ENCODE measurements at places on chromosomes 5 and 9.

GRCh38 chr9:124621371-124622328, 114.5 kb upstream of the NR5A1 start:
- no peak for DNase-seq

DNA sequence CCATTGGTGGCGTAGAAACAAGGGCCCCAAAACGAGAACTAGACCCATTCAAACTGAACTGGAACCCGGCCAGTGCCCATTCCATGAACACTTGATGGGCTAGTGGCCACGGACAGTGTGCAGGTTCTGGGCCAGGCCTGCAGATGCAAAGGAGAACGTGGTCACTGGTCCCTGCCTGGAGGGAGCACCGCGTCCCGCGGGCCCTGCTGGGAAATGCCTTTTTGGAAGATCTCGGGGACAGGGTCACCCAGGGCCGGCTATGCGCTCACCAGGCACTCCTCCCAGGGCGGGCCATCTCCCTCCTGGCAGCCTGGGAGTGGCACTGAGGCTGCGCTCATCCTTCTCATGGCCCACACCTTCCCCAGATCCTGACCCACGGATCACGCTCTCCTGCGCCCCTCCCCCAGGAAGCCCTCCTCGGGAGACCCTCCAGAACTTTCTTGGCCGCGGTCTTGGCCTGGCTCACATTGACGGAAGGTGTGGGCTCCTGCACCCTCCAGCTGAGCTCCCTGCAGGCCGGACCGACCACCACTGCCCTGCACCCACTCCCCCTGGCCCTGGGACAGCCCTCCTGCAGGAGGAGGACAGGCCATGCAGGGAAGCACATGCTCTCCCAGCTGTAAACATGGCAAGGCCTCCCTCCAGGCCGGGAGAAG, 2.8 kb upstream of the DIPK1B start:
- DNase-seq: no peak

DNA sequence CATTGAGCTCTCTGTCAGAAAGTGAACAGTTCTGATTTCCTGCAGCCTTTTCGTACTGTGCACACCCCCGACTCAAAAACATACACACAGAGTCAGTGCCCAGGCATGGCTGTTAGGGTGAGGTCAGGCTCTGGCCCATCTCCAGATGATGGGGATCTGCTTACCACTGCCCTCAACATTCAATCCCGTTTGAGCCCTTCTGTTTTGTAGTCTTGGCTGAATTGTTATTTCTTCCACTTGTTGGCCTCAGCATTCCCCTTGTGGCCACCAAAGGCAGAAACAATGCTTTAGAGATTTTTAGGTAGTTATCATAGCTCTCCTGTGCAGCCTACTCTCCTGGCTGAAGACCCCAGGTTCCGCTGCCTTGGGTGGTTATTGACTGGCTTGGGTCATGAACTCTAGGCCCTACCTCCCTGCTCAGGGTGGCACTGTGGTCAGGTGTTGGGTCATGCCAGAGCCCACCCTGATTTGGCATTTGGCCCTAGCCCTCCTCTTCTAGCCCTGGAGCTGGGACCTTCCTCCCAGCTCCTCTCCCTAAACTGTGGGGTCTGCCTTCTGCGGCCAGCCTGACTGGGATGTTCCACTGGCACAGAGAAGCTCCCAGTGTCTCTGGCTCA, 7.8 kb upstream of the MYOZ3 start:
- no peak for DNase-seq

- DNase-seq: no peak
Observed at GRCh38 chr5:3828761-3829160, 233.1 kb downstream of the IRX1 start.

- no peak for DNase-seq
Observed at GRCh38 chr9:122125509-122126330, 32.6 kb upstream of the TTLL11 start.

DNA sequence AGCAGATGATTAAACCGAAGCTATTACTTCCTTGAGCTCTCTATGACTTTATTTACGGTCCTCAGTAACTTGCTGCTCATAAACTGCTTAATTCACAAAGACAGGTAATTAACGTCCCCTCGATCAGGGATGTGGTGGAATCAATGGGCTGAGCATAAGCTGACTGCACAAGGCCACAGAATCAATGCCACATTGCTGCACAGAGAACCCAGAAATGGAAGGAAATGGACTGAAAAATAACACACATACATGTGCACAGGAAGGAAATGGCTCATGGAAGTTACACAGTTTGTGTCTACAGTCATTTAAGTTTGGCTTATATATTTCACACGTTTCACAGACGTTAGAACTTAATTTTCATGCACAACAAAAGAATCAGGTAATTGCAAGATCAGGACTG, 118.3 kb upstream of the KLF9 start:
- no peak for DNase-seq

DNA sequence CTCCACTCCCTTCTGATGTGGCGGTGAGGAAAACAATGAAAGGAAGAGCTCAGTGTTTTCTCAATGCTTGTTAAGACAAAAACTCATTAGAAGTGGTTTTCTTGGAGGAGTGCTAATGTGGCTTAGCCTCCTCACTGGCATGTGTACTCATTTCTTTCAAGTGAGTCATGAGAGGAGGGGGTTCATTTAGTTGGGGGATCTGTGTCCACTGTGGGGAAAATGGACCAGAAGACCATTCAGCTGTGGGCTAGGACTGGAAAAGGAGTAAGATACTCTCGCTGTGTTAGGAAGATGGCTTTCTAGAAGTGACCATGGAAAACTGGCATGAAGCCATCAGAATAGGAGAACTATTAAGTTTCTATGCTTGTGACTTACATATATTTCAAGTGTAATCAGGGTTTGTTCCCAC, 23.5 kb downstream of the KLF9 start:
- no peak for DNase-seq

- no peak for DNase-seq
Observed at GRCh38 chr5:171707442-171707792, 78.2 kb upstream of the SMIM23 start.

GRCh38 chr5:16465544-16466432, at the start of gene ZNF622:
Gene ZNF622 (minus strand): TSS chr5:16465800. CDS start chr5:16465665, 135 bp downstream.
- peak; percentile 95 for DNase-seq

DNA sequence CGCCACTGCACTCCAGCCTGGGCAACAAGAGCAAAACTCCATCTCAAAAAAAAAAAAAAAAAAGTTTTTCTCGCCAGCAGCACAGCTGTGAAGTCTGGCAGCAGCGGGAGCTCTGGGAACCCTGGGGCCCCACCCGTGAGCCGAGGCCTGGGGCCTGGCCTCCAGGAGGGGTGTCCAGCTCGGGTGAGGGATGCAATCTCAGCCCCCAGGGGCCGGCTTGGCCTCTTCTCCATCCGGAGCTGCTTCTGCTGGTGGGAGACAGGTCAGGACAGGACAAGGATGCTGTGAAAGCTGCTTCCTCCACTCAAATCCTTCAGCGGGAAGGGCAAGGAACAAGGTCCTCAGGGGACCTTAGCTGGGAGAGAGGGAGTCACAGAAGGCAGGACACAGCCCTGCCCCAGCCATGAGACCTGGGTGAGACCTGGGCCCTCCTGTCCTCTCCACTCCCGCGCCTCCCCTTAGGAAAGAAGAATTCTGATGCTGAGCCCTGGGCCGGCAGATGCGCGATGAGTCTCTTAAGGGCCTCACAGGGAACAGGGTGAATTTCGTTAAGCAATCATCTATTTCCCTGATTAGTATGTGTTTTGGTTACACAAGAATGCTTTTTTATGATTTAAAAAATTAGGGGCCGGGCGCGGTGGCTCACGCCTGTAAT, 30.6 kb downstream of the PLPP7 start:
- peak; percentile 53 for DNase-seq

DNA sequence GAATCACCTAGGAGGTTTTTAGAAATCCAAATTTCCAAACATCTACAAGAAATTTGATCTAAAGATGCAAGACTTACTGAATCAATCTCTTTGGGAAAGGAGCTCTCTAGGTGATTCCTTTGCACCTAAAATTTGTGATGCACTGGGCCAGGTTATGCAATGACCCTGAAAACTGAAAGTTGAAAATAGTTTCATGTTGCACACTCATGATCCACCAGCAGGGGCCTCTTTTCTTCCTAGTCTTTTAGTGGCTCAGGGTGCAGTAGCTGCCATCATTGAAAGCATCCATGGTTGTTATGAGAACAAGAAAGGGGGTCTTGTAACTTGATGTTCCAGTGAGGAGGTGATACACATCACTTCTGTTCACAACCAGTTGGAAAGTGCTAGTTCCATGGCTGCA, 486.8 kb downstream of the PSAT1 start:
- no peak for DNase-seq

DNA sequence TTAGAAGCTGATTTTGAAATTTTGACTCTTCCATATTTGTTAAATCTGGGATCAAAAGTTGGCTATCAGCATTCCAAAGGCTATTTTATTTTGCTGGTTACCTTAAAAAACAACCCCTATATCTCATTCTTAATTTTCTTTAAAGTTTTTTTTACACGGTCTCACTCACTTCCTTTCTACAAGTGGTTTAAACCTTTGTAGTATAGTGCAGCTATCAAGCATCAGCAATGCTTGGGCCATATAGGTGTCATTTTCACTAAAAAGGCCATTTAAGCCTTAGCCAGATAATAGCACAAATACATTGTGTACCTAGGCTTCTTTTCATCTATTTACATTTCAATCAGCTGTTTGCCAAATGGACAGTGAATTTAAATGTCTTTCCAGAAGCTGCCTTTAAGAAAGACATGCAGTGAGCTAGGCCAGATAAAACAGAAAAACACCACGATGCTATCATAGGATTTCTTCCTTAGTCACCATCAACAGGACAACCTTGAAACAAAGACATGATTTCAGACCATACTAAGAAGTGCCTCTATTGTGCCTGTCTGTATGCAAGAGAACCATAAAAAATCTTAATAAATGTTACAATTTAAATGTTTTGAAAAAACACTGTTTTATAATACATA, 104.2 kb downstream of the RAPGEF6 start:
- no peak for DNase-seq

DNA sequence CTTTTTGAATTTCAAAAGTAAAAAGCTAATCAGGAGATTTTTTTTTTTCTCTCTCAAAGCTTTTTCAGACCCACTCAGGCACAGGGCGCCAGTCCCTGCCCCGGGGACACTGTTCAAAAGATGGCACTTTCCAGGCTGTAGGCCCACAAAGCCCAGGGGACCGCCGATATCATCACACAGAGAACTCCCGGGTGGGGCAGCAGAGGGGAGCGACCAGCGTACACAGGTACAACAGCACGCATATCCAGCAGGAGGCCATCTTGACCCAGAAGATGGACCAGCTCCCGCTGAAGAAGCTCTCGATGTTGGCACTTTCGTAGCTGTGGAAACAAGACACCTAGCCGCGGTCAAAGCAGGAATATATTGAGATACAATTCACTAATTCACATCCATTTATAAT, 108.3 kb downstream of the THBS4 start:
- no peak for DNase-seq

- DNase-seq: no peak
Observed at GRCh38 chr5:114265432-114266060, 96.3 kb upstream of the KCNN2 start.

DNA sequence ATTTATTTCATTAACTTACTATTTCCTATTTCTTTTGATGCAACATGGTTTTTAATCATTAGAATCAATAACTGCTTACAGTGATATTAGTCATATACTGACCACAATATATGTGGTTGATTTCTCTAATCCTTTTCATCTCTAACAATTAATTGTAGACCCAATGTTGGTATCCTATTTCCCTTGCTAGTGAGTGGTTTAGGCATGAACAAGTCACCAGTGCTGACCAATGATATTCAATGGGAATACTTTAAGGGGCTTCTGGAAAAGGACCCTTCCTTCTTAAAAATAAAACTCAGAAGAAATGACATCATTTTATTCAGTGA, 672.4 kb upstream of the GRAMD2B start:
- DNase-seq: no peak

- DNase-seq: no peak
Observed at GRCh38 chr5:103407402-103407801, 148.8 kb downstream of the MACIR start.

GRCh38 chr5:170740551-170741205, 42.8 kb upstream of the GABRP start:
- DNase-seq: no peak

DNA sequence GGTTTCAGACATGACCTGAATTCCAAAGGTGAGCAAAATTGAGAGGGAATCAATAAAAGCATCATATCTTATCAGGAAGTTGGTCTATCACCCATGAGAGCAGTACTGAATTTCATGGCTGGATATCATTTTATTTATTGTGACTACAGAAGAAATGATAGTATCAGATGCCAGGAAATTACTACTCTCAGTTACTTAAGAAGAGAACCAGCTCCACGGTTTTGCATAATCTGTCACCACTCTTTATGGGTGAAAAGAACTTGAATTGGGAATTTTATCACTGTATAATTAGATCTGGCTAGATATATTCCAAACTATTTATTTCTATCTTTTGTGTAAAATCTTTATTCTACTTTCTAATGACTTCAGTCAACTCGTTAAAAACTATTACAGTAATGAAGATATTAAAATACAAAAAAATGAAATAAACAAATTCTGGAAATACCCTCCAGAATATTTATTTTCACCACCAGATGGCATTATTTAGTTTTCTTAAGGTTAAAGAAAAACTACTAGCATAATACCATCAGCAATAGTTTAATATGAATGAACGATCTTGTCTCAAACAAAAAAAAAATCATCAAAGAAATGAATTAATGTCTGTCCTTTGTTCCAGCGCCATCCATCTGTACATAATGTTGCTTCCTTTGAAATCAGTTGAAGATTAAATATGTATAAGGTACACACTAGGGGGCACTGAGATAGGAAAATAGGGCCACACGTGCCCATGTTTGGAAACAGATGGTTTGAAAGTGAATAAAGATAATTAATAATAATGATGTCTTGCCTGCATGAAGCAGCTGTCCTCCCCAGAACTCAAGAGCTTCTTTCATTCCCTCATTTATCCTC, 84.7 kb upstream of the SLCO6A1 start:
- DNase-seq: no peak

DNA sequence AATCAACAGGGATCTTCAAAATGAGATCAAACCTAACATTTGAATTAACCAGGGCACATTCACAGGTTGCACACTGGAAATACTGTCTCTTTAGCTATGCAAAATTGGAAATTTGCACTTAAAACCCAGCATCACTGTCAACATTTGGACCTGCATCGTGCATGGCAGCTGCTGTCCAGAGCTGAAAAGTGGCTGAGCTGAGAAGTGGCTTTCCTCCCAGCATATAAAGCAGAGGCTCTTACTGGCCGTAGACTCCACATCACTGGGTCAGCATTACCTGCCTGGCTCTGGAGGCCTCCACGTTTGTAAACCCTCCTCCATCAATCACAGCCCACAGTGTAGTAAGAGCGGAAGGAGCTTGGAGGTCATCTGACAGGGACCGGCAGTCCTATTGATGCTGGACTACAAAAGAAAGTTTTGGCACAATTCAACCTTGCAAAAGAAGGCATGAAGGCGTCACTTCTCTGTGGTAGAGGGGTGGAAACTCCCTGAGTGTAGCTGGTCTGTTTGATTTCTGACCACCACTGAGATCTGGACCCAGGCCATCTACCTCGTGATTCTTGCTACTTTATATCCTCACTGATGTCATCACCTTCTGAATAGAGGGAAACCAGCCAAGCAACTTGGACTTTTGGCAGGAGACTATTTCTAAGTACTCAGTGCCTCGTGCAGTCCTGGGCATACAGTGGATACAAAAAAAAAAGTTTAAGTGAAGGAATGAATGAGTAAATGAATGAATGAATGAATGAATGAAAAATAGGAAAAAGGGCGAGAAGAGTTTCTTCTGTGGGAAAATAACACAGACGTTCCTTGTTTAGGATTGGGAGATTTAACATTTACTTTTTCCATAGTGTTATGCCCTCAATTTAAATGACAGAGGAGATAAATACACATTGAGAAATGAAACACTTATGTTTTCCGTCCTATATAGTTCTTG, 14.8 kb downstream of the RASEF start:
- DNase-seq: no peak

All from suprapubic skin (tissue), 4 donors.